ENCODE measurements at places on chromosomes 6 and 20.

- DNase-seq, result no peak
These were observed 38.7 kb downstream of the CDKAL1 start for GRCh38 chr6:20572940-20573339.

DNA sequence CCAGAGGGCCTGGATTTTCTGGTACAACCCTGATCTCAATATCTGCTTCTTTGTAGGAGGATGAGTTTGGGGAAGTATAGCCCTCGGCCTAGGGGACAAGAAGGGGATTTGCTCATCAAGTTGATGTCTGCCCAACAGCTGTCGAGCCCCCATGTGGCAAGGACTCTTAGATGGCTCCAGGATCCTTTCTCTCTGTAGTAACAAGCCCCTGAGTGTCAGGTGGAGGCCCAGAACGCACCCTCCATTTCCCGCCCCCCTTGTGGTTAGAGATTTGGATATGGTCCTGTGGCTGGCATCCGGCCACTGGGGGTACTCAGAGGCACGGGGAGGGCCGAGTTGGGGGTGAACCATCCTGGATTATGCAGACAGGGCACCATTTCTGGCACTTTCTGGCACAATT is 50.1 kb downstream of the CTCFL start:
- no peak for DNase-seq

DNA sequence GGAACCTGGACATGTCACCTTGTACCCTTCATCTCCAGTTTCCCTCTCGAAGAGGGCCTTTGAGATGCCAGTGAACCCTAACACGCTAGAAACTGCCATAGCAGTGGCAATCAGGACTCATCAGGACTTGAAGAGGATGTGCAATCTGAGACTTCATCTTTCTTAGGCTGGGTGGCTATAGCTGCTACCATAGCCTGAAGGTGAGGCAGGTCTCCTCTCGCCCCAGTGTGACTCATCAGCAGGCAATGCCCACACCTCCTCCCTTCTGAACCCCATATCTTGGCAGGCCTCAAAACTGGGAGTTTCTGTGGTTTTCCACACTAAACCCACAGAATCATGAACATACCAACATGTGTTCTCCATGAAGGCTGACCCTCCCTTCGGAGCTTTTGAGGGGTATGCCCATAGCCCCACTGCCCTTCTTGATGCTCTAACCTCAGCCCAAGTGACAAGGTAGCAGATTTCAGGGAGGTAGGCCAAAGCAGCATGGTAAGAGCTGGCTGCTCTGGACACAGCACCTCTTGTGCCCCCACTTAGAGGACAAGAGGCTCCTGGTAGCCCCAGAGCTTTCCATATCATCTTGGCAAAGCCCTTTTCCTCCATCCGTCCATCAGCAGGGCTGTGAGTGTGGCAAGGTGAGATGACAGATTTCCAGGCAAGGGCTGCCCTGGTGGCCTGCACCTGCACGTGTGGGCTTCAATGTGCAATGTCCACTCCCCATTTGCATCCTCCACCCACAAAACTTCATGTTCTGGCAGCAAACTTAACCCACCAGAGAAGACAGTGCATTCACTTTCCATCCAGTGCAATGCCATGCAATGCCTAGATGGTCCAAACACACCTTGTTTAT is 2.6 kb downstream of the BLCAP start:
- no peak for DNase-seq

GRCh38 chr6:144824018-144824417 is 538.9 kb downstream of the UTRN start:
- DNase-seq, result no peak

GRCh38 chr6:1821513-1822183 is 211.9 kb downstream of the FOXC1 start:
- DNase-seq, result no peak

GRCh38 chr20:18995455-18995854 is 181.9 kb downstream of the SCP2D1 start:
- no peak for DNase-seq

DNA sequence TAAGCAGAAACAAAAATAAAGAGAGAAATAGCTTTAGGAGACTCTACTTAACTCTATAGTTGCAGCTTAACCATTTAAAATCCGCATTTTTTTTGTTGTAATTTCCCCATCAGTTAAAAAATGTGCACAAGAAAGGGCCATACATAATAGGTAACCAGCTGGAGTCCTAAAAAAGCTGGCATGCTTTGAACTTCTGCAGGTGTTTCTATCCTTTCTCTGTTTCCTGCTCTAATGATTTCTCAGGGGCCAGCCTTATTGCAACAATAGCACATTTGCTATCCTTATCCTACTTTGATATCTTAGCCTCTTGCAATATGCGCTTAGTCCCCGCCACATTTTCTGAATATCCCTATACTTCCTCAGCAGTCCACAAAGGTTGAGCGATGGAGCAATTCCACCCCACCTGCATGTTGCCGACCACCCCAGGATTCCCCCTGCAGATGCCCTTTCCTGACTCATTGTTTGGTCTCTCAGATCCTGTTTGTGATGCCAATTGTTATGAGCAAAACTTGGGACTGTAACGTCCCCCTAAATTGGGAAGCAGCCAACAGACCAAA is 48.5 kb downstream of the TRIM27 start:
- DNase-seq, result no peak

- DNase-seq, result no peak
These were observed 6.6 kb downstream of the MYL9 start for GRCh38 chr20:36548006-36548315.

GRCh38 chr6:152669895-152670294 is 27.8 kb upstream of the MYCT1 start:
- no peak for DNase-seq

GRCh38 chr20:20173254-20173653 is 120.9 kb downstream of the CFAP61 start:
- no peak for DNase-seq

DNA sequence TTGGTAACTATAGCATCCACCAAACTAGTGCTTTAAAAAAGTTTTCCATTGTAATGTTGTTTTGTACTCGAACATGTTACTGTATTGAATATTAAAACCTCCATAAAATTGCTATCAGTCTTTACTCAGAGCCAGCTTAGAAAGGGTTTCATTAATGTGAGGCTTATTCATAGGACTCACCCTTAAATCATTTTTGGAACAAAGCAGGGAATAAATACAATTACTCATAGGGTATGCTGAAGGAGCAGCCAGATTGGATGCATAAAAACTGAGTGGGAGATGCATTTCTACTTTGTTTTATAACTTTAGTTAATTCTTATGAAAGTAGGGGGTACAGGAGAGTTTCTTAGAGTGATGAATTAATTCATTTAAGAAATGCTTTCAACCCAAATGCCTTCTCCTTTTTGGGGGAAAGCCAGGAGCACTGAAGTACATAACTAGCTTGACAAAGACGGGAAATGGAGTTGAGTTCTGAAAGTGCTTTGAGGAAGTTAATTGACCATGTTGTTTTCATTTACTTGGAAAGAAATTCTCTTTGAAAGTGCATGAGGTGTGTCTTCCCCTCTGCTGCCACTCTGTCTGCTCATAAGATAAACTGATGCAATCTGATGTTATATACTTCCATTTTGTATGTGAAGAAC is 90.3 kb downstream of the RNF144B start:
- DNase-seq, result no peak

All from NCI-H1048 (cell line).